ENCODE measurements at places on chromosomes 3 and 15.

GRCh38 chr3:187926620-187927019 is 181.4 kb upstream of the BCL6 start:
- DNase-seq: no peak

DNA sequence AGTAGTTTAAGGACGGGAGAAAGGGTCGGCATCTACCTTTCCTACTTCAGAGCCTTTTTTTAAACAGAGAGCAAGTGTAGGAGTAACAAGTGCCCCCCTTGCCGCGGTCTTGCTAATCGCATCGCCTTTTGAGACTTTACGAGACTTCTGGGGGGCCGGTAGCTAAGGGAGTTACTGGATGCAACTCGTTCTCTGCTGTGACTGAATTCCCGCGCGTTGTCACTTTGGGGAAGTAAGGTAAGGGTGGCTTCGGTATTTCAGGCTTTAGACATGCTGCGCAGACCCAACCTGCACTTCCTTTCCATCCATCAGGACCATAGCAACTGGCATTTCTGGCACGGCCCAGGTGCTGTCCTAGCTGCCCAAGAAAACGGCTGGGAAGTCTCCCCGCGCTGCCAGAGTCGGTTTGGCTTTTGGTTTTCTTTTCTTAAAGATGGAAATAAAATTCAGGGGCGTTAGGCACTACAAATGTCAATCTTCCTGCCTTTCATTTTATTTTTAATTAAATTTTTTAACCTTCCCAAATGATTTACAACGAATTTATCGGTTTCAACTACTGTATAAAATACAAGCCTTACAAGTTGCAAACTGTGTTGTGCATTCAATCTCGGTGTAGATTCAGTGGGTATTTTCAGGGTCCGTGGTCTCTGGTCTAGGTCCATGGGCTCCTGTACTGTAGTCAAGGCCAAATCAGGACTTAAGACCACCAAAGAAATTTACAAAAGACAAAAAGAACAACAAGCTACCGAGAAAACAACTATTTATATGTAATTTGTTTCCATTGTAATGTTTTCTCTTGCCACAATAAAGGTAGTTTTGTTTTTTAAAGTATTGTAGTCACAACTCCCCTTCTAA is 3.5 kb downstream of the MECOM start:
- no peak for DNase-seq

GRCh38 chr3:118544458-118544857 is 490.2 kb downstream of the IGSF11 start:
- DNase-seq: no peak

DNA sequence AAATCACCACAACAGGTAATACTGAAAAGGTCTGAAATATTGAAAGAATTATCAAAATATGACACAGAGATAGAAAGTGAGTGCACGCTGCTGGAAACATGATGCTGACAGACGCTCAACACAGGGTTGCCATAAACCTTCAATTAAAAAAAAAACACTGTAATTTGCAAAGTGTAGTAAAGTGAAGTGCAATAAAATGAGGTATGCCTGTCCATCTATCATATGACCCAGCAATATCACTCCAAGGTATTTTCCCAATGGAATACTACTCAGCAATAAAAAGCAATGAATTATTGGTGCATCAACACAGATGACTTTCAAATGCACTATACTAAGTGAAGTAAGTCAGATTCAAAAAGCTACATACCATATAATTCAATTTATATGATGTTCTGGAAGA is 47.6 kb upstream of the SLC12A8 start:
- DNase-seq: no peak

- no peak for DNase-seq
These were observed 154.6 kb downstream of the LRTM1 start for GRCh38 chr3:54773271-54773670.

DNA sequence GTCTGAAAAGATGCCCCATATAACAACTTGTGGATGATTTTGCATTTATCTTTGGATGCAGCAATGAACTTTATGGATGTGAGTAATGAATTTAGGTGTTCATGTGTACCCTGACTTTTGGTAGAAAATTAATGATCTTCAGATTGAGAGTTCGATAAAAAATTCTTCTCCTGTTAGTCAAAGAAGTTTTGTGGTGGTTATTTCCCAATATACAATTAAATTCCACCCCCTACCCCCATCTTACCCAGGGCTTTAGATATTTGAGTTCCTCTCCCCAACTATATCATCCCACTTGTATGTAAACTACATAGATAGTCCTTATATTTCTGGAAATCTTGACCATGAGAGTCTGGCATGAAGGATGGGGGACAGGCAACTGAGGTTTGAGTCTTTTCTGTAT is 126.1 kb upstream of the ALDH1A3 start:
- DNase-seq: no peak
